Choroid plexus epithelial cell (primary cell): ENCODE measurements at places on chromosomes 1 and 21.

- no peak for DNase-seq
These were observed 12.4 kb downstream of the LYST start for GRCh38 chr1:235854347-235854746.

DNA sequence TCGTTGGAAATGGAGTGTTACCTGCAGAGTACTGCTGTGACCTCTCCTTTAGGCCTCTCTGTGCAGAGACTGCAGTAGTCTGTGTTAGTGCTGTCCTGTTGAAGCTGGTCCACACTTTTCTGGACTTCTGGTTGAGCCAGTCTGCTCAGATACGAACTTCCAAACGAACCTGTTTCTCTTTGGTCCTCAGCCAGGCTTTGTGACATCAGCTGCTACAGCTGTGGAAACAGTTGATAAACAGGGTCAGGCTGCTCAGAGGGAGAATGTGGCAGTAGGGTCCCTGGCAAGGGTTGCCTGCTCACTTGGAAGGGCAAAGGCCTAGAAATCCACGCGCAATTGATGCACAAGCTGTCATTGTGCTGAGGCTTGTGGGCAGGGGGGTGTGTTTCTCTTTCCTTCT lies 98.8 kb downstream of the NOS1AP start:
- peak; percentile 43 for DNase-seq

GRCh38 chr1:96660503-96660902 lies 61.1 kb upstream of the PTBP2 start:
- DNase-seq = peak; percentile 79

GRCh38 chr1:119652587-119652986 lies 4.5 kb upstream of the ZNF697 start:
- no peak for DNase-seq

DNA sequence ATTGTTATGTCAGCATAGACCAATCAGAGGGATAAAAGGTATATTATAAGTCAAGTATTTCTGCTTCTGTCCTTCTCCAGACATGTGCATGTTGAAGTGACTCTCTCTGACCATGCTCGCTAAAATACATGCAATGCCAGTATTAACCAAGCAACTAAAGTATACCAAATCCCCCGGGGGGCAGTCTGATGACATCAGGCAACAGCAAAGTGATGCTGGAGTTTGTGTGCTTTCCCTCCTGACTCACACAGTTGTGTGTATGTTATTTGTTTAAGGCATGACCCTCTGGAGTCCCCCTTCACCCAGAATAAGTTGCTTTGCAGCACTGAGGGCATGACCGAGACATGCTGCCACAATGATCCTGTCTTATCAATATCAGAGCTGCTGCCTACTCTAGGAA lies 2.1 kb downstream of the BRINP2 start:
- no peak for DNase-seq

DNA sequence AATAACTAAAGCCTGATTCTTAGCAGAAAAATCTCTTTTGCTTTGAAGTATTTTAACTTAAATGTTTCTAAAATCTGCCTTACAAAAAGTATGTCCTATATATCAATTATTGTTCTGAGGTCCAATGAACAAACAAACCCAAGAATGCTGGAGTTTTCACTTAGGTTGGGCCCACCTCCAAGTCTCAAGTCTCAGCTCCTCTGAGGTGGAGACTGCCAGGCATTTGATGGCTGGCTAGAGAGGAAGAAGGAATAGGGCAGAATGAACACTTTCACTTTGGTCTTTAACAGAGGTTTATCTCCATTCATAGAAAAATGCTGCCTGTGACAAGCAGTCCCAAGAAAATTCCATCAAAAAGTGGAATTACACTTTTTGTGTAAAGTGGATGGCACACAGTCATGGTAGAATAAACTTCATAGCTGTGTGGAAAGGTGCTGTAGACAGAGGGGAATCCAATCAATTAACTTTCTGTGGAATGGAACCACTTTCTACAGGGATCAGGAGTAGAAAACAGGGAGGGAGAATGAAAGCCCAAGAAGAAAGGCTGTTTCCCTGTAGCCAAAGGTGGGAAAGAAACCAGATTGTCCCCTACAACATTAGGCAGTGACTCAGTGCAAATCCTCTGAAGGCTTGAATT lies 349.4 kb upstream of the RUNX1 start:
- peak; percentile 48 for DNase-seq

- peak; percentile 4 for DNase-seq
These were observed 42.4 kb upstream of the AK4 start for GRCh38 chr1:65105596-65105995.

DNA sequence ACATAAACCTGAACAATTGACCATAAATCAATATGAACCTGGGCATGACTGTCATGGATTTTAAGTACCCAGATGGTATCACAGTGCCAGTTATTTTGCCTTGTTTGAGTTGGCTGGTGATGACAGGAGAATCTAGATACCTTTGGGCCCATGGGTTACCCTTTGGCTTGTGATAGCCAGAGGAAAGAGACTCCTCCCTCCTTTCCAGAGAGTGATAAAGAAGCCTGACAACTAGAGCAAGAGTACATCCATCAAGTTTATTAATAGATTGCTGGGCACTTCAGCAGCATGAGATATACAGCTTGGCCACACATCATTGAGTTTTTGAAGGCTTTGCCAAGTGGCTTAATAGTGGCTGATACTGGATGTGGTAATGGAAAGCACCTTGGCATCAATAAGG lies 6.6 kb upstream of the FMO3 start:
- DNase-seq = no peak

DNA sequence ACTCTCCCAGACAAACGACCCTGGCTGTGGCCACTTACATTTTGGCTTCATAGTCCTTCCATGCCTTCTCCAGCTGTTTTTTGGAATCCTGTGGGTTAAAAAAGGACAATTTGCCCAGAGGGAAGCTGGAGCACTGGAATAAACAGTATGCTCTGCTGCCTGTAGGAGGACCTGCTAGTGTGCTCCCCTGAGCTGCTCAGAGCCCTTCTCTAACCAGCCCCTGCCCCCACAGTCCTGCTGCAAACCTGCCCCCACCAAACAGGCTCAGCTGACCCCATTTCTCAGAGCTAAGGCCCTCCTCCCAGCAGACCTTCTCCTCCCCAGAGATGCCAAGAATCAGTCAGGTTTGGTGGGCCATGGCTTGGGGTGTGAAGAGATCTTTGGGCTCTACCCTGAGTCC lies 26.9 kb upstream of the TCEA3 start:
- DNase-seq = no peak

- DNase-seq = no peak
These were observed 48.4 kb upstream of the ATP5PO start for GRCh38 chr21:33963848-33964555.

GRCh38 chr1:117613249-117613968 lies 7.6 kb downstream of the TENT5C start:
- no peak for DNase-seq

DNA sequence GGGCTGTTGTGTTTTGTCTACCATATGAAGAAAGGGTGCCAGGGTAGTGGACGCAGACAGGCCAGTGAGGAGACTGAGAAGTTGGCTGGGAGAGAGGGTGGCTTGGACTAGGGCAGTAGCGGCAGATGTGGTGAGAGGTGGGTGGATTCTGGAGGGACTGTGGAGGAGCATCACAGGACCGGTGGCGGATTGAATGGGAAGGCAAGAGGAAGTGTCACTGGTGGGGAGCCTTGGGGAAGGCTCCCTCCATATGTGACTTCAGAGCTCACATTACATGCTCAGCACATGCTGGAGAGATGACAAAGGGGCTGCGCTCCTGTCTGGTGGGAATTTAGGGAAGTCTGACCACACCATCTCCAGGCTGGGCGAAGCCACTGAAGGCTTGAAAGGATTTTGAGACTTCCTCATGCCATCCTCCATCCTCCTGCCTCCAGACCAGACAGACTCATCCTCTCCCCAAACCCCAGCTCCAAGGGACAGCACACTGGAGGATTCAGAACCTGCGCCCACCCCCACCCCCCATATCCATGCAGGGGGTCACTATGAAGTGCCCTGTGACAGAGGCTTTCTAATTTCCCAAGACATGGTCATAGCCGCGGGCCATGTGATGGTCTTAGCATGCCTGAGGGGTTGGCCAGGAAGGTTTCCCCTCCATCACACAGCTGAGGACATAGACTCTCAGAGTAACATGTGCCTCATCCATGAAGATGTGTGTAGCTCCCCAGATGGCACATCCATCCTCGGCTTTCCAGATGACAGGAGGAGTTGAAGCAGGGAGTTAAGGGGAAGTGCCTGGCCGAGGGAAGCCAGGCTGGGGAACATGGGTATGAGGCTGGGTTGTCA lies 138.8 kb upstream of the WNT4 start:
- no peak for DNase-seq

DNA sequence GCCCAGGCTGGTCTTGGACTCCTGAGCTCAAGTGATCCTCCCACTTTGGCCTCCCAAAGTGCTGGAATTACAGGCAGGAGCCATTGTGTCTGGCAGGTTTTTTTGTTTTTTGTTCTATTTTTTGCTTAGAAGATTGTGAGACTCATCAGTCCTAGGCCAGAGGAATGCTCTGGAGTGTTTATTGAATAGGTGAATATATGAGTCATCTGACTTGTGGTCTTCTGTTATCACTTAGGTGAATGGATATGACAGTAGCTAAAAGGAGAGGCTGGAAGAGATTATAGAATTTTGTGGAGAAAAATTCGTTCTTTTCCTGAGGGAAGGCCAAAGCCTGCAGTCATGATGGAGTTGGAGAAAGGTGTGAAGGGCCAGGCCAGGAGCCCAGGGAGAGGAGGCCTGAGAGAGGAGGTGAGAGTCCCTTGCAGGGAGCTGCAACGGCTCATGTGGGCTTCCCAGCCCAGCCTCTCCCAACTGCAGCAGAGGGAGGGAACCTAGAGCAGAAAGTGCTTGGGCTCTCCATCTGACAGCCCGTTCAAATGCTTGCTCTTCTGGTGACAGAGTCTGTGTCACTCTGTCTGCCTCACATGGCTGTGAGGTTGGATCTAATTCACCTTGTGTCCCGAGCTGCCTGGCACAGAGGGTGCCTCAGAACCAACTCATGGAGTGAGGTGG lies 31.6 kb upstream of the ACOT11 start:
- DNase-seq = no peak

DNA sequence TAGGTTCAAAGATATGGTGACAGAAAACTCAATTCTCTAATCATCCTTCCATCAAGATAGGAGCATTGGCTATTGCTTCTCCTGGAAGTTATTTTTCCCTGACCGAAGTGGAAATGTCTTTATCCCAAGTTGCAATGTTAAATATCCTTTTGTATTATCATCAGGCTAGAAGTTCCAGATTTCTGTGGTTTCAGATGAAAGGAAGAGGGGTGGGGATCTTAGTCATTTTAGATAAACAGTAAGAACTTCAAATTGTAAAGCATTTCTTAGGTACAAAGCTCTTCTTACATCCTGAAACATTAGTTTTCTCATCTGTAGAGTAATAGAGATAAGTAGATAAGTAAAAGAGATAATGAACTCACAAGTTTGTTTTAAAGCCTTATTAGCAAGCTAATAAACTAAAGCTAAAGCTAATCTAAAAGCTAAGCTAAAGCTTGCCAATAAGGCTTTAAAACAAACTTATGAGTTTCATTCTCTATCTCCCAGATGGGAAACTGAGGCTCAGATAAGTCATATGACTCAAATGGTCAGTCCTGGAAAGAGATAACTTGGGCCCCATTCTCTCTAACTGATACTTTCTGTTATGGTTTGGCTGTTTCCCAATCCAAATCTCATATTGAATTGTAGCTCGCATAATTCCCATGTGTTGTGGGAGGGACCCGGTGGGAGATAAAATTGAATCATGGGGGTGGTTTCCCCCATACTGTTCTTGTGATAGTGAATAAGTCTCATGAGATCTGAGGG lies 99.2 kb upstream of the KCNK2 start:
- DNase-seq = peak; percentile 62

DNA sequence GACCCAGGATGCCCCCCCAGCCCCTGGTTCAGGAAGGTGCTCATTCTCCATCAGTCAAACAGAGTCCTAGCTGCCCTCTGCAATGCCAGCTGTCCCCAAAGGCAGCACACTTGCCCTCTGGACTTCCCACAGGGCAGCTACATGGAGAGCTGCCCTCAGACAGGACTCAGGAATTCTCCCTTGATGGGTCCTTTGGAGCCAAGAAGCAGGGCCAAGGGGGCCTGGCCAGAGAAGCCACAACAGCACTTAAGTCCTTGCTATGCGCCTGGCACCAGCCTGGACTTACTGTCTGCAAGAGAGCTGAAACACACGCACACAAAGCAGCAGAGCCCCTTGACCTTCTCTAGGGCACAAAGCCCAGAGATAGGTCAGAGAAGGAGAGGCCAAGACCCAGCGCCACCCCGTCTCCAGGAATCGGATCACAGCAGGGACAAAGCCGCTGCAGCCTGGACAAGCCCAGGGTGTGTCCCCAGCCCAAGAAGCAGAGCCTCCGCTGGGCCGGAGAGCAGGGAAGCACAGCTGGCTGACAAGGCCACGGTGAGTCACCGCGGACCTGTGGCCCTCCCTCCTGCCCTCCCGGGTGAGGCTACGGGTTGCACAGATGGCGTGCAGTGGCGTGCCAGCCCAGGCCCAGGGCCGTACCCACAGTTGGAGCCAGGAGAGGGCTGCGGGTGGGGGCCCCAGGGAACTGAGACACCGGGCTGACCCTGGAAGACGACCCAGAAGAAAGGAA lies 1.7 kb downstream of the WNT9A start:
- DNase-seq = peak; percentile 44

- DNase-seq = peak; percentile 23
These were observed 865 bp upstream of the PTPN22 start for GRCh38 chr1:113872219-113872935.

DNA sequence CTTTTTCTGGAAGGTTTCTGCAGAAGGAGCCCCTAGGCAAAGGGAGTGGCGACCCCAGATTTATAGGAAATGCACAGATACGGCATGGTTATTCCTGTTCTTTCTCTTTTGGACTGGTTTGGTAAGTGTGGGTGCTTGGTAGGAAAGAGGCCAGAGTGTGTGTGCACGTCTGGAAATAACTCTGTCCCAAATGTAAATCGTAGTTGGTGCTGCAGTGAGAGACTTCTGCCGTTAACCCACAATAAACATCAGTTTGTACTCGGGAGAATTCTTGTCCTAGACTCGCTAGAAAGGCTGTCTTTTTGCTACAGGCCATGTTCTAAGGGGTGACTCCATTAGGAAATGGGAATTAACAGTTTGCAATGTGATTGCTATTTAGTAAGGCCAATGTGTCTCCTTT lies 779 bp downstream of the SLC44A3 start:
- no peak for DNase-seq

DNA sequence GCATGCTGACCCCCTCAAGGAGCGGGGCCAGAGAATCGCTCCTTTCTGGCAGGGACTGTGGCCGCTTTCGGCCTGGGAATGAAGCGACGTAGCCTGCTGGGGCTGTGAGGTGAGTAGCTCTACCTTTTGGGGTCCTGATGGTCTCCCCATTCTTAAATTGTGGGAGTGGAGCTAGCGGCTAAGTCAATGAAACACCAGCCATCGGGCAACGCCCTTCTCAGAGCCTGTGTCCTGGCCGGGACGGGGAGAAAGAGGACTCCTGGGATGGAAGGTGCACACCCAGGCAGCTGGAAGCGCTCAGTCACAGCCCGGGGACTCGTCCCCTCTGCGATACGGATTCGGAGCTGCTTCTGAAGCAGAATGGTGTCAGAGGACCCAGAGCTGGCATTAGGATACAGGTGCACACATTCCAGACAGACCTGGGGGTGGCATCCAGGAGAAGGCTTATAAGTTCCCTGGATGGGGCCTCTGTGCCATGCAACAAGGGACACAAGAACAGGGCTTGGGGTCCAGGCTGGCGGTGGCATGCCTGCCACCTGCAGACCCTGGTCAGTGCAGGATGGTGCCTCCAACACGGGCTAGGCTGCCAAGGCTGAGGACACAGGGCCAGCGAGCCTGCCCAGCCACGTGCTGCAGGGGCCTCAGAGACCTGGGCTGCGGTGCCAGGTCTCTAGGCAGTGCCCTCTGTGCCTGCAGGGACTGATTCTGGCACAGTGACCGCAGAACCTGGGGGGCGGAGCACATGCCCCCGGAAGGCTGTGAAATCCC lies 945 bp upstream of the WNT9A start:
- DNase-seq = no peak

- no peak for DNase-seq
These were observed 7.7 kb downstream of the NOC2L start for GRCh38 chr1:951364-951763.
